HS-27A (cell line): ENCODE measurements at places on chromosomes 2 and 18.

- DNase-seq: no peak
Observed at GRCh38 chr2:158723921-158724802, 71.0 kb upstream of the DAPL1 start.

DNA sequence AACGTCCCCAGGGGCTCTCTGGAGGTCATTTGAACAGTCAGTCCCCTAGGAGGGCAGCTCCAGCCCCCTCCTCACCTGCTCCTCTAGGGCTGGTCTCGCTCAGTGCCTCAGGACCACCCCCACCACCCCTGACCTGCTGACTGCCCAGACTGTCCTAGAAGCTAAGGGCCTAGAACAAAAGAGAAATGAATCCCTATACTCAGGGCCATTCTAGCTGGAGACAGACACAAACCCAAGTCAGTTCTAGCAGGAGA is 83.0 kb downstream of the HS1BP3 start:
- no peak for DNase-seq

DNA sequence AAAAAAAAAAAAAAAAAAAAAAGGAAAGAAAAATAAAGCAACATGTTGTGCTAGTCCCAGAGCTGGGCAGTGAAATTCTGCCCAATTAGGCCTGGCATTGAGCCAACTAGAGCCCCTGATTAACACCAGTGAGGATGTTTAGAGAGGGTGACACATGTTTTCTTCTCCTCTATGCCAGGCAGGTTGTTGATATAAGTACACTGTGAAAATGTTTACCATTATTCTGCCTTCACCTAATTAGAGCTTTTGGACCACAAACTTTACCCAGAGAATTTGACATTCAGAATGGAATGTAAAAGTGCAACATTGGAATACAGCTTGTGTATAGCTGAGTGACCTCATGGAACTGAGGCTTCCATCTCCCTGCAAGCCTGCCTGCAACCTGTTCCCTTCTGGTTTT is 95.9 kb upstream of the MSH2 start:
- no peak for DNase-seq

DNA sequence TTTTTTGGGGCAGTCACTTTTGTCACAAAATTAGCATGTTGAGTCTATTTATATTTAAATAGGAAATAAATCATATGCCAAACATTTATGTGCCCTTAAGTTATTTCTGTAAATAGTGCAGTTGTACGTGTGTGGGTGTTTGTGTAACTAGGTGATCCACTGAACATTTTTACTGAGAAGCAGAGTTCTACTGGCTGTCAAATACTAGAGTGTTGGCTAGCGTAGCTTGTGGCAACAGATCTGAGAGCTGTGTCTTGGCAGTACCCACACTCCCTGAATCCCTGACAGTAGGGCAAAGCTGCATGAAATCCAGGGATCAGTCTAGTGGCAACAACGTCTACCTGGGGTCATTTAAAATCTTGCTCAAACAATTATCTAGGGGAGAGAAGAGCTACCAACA is 273.1 kb upstream of the SLC8A1 start:
- DNase-seq: no peak

DNA sequence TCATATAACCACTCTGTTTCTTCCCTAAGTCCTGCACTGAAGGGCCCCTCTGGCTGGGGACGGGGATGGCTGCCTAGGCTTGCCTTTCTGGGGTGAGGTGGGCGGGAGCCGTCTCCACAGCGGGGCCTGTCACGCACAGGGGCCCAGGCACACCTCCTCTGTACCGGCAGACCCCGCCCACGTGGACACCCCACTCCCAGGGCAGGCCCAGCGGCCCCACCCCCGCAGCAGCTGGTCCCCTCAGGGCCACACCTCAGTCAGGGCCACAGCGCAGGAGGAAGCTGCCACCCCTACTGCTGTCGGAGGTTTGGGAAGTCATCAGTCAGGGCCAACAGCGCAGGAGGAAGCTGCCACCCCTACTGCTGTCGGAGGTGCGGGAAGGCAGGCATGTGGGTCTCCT is 257.6 kb upstream of the RAB6C start:
- DNase-seq: no peak

- no peak for DNase-seq
Observed at GRCh38 chr18:34608064-34608463, 102.0 kb upstream of the DTNA start.
